Fibroblast of lung (primary cell): ENCODE measurements at places on chromosomes 12 and 14. TPM values are rescaled to one million over a fixed set of nuclear protein-coding genes. Genes with fewer than 3 reads are reported as not detected.
A peak's percentile ranks its signal among the peaks of the same experiment; 100 is the strongest.

DNA sequence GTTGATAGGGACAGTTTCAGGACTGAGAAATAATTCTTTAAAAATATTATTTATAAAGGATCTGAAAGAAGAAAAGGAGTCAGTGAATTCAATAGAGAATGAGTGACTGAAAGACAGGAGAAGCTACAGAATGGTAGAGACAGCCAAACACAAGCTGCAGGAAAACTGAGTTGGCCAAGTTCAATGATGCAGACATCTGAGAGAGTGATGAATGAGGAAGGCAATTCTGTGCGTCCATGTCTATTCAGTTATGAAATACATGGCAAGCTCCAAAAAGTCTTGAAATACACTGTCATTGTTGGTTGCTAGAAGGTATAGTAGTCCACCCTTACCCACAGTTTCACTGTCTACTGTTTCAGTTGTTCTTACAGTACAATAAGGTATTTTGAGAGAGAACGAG, 6.8 kb downstream of the LRRC74A start:
- no peak for DNase-seq

- no peak for DNase-seq
Measured at GRCh38 chr12:88958153-88958552, 377.9 kb upstream of the KITLG start.

DNA sequence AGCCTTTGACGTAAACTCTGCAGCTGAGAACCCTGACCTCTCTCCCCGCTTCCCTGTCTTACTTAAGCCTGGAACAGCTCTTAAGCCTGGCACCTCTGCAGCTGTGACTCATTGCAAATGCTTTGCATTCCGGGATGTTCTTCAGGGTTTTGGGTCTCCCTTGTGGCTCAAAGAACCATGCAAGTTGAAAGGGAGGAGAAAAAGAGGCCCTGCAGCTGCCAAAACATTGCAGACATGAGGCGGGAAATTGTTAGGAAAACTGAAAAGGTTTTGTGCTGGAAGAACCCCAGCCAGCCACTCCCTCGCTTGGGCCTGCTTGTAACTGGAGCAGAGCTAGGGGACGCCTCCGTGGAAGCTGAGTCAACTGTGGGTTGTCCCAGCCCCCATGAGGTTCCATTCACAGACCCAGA, 60.2 kb upstream of the FERMT2 start:
- peak; percentile 99 for DNase-seq

DNA sequence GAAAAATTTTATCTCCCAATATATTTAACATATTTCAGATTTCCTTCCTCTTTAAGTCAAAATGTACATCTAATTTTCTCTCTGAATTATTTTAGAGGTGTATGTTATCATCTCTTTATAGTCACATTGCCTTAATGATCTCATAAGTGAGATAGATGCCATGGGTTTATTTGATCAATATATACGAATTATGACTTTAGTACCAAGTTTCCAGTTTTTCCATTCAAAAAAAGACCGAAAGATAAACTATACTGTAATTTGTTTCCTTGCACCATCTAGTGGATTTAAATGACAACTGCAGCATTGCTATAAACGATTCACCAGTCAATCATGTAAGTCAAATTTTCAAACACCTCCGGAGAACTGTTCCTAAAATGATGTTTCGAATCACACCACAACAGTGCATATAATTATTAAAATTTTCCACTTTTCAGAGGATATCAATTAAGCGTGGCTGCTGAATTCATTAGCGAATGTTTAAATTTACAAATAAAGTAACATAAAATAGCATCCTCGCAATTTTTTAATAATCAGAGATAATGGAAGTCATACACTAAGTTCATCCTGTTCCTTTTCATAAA, 419 bp upstream of the ATXN7L3B start:
- DNase-seq, result peak; percentile 77

DNA sequence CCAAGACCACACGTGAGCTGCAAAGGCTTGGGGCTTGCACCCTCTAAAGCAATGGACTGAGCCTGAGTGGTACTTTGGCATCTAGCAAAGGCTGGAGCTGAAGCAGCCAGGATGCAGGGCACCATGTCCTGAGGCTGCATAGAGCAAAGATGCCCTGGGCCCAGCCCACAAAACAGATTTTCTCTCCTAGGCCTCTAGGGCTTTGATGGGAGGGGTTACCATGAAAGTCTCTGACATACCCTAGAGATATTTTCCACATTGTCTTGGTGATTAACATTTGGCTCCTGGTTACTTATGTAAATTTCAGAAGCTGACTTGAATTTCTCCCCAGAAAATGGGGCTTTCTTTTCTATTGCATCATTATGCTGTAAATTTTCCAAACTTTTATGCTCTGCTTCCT, 438.3 kb downstream of the SLC16A7 start:
- DNase-seq, result no peak

DNA sequence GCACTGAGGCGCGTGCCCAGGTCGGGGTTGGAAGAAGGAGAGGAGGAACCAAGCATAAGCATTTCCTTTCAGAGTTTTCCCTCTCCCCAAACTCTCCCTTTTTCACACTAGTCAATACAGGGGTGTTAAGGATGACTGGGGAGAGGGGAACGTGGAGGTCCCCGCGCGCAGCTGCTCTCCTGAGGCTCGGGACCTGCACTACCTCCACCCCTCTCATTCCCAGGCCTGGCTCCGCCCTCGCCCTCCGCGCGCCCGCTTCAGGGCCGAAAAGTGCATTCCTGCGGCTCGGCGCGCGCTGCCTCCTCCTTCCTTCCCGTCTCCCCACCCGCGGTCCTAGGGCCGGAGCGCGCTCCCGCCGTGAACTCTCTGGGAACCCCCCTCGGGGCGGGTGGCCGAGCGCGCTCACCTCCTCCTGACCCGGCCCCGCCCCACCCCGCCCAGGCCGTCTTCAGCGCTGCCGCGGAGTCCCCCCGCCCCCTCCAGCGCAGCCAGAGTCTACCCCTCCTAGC, 11.3 kb downstream of the RARG start:
- DNase-seq, result peak; percentile 96

GRCh38 chr12:55728186-55728938, 447 bp downstream of the CD63 start:
- peak; percentile 70 for DNase-seq

GRCh38 chr14:77955816-77956484, 156.0 kb downstream of the ADCK1 start:
- no peak for DNase-seq

- no peak for DNase-seq
Measured at GRCh38 chr12:117527479-117527855, 166.0 kb upstream of the NOS1 start.

- DNase-seq, result no peak
Measured at GRCh38 chr12:5227708-5228373, 184.2 kb downstream of the KCNA5 start.

DNA sequence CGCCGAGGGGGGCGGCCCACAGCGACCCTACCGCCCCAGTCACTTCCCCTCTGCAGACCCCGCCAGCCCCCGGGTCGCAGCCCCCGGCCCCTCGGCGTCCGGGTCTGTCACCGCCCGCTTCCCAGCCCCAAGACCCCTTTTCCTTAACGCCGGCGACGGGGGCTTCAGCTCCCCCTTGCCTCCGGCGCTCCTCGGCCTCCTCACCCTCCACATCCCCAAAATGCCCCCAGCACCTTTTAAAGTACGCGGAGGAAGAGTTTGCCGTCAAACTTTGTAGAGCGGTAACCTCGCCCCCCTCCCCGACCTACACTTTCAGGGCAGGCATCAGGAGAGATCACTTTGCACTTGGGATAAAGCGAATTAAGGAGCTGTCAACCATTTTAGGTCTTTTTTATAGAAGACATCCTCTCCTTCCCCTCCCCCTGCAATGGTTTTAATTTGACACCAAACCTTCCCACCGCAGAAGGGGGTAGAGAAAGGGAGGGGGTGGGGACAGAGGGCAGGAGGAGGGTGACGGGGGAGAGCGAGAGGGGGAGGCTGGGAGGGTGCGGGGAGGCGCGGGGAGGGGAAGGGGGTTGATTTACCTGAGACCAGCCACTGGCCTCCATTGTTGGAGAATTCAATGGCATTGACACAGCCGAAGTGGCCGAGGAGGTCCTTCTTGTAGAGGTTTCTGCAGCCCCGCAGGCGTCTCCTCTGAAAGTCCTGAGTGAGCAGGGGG, 578 bp downstream of the DCAF5 start:
- peak; percentile 51 for DNase-seq

GRCh38 chr14:56840221-56840620, 29.9 kb upstream of the OTX2 start:
- no peak for DNase-seq

GRCh38 chr14:104205781-104206180, 67.4 kb downstream of the KIF26A start:
- no peak for DNase-seq

DNA sequence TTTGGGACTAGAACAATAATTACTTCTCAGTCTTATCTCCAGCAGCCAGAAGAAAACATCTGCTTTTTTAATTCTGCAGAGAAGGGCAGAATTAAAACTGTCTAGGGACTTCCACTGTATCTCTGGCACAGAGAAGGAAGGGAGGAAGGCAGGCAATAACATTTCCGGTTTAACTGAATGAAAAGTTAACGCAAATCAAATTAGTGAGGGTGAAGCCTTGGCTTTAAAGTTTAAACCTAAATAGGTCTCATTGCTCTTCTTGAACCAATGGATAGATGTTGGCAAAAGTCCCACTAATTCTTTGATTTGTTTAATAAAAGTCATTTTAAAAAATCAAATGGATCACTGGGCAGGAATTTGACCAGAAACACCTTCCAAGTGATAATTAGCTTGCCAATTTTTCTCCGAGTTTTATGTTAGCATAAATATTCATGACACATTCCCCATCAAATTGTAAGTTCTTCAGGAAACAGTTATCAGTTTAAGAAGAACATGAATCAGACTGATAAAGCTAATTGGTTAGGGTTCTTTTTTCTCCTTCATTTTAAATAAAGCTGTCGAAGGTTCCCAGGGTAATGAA, 181.9 kb downstream of the SLC15A5 start:
- no peak for DNase-seq

- DNase-seq, result no peak
Measured at GRCh38 chr14:74582910-74583581, 29.0 kb downstream of the LTBP2 start.

GRCh38 chr12:121905746-121906145, 12.6 kb upstream of the CFAP251 start:
- DNase-seq, result no peak

DNA sequence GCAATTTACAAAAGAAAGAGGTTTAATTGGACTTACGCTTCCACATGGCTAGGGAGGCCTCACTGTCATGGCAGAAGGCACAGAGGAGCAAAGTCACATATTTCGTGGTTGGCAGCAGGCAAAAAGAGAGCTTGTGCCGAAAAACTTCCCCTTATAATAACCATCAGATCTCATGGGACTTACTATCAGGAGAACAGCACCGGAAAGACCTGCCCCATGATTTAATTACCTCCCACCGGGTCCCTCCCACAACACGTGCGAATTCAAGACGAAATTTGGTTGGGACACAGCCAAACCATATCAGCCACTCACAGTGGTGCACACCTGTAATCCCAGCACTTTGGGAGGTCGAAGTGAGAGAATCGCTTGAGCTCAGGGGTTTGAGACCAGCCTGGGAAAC, 68.5 kb downstream of the FBXL14 start:
- no peak for DNase-seq

- DNase-seq, result peak; percentile 24
Measured at GRCh38 chr14:99231850-99232713, 39.9 kb downstream of the BCL11B start.

DNA sequence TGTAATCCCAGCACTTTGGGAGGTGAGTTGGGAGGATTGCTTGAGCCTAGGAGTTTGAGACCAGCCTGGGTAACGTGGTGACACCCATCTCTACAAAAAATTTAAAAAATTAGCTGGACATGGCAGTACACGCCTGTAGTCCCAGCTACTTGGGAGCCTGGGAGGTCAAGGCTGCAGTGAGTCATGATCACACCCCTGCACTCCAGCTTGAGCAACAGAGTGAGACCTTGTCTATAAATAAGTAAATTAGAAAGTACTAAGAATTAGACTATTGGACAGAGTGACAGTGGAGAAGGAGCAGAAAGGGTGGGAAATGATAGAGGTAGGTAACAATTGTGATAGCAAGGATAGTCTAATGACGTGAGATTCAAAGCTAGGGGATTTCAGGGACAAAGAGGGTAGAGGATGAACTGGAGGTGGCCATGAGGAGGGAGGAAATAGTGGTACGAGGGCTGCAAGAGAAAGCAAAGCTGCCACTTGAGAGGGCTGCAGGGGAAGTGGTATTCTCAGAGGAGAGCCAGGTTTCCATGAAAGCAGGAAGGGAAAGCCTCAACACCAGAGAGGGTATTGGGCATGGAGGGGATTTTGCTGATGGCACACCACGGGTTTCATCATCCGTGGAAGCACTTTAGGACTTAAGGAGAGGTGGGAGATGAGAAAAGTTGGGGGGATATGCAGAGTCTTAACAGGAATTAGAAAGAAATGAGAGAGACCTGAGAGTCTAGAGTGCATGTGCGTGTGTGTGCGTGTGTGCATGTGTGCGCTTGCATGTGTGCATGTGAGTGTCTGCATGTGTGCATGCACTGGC, 85.6 kb downstream of the SYNE2 start:
- no peak for DNase-seq

- DNase-seq, result no peak
Measured at GRCh38 chr14:51039252-51039651, 55.7 kb downstream of the TRIM9 start.

GRCh38 chr12:45665941-45666340, 63.6 kb upstream of the ARID2 start:
- DNase-seq, result no peak

- DNase-seq, result no peak
Measured at GRCh38 chr14:56211844-56212243, 93.6 kb downstream of the PELI2 start.

DNA sequence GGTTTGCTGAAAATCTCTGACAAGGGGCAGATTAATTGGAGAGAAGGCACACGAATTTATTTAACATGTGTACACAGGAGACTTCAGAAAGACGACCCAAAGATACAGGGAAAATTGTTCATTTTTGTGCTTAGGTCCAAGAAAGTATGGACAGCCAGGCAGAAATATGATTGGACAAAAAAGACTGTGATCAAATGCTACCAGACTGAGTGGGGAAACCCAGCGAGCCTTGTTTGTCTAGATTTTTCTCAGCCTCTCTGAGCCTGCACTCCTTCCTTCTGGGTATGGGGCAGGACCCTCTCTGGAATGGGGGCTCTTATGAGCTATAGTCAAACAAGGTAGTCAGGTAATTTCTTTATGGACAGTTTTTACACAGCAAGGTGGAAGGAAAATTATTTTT, 10.4 kb upstream of the CIPC start:
- DNase-seq, result no peak

Gene BIN2
- total RNA-seq, result not detected in 2 replicates

Gene ADCY4
- total RNA-seq, result 1.3 and 7.4 TPM in 2 replicates

Gene FAM222A
- under 0.01 TPM in 1 of 2 replicates, not detected in the other for total RNA-seq

Gene SLC25A47
- total RNA-seq, result under 0.01 TPM in 1 of 2 replicates, not detected in the other

Gene JAG2
- 1.8 TPM in 2 replicates for total RNA-seq

Gene PIK3C2G
- not detected in 2 replicates for total RNA-seq

Gene PRB2
- not detected in 2 replicates for total RNA-seq

Gene HNF1A
- not detected in 2 replicates for total RNA-seq

Gene SALL2
- total RNA-seq, result 3.1 and 3.5 TPM in 2 replicates

Gene ATG2B
- 23.9 and 30.9 TPM in 2 replicates for total RNA-seq

Gene FGF23
- not detected in 2 replicates for total RNA-seq

Gene TBC1D30
- total RNA-seq, result 0.26 and 0.66 TPM in 2 replicates

Gene TOMM20L
- not detected in 2 replicates for total RNA-seq

Gene CTSG
- total RNA-seq, result not detected in 2 replicates

Gene RPS6KL1
- total RNA-seq, result 0.26 and 1.2 TPM in 2 replicates

Gene GPR137C
- 0.50 and 0.51 TPM in 2 replicates for total RNA-seq

Gene IL22
- not detected in 2 replicates for total RNA-seq

Gene MDM1
- total RNA-seq, result 12.4 and 12.8 TPM in 2 replicates
